ENCODE measurements at places on chromosomes 11 and 22.

- DNase-seq: no peak
These were observed 59.8 kb downstream of the PACSIN2 start for GRCh38 chr22:42955087-42955635.

DNA sequence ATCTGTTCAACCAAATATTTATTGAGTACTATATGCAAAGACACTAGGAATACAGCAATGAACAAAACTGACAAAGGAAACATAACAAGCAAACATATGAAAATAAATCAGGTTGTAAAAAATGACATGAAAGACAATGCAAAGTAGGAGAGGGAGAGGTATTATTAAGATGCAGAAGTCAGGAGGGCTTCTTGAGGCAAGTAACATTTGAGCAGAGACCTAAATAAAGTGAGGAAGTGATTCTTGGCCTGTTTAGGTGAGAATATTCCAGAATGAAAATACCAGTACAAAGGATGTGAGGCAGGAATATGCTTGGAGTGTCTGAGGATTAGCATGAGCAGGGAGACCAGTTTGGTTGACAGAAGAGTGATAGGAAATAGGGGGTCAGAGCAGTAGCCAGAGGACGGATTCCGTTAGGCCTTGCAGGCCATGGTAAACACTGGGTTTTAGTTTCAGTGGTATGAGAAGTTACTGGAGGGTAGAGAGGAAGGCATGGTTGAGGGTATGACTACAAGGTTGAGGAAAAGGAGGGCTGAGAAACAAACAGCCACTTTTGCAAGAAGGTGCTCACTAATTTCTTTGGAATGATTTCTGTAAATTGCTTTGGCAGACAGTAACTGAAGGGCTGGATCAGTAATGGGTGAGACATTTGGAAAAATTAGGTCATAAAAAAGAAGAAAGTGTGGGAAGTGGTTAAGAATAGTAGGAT is 191.9 kb downstream of the SWAP70 start:
- DNase-seq: no peak

GRCh38 chr11:93208663-93209270 is 11.0 kb upstream of the SLC36A4 start:
- DNase-seq: no peak

DNA sequence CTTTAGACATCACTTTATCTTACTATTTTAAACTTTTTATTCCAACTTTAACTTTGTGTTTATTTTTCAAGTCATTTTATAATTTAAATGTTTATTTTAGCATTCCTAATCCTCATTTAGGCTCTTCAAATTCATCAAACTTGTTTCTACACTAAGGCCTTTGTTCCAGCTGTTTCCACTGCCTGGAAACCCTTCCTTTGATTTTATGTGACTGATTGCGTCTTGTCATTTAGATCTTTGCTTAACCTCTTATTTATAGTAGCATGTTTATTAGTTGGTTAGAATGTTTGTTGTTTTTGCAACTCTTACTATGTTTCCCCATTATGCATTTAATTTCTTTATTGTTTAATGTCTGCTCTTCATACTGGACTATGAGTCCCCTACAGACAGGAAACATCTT is 132.0 kb downstream of the FAM181B start:
- no peak for DNase-seq

GRCh38 chr11:30000986-30001750 is 15.7 kb downstream of the KCNA4 start:
- no peak for DNase-seq
